ENCODE measurements at places on chromosomes 1 and 21.

DNA sequence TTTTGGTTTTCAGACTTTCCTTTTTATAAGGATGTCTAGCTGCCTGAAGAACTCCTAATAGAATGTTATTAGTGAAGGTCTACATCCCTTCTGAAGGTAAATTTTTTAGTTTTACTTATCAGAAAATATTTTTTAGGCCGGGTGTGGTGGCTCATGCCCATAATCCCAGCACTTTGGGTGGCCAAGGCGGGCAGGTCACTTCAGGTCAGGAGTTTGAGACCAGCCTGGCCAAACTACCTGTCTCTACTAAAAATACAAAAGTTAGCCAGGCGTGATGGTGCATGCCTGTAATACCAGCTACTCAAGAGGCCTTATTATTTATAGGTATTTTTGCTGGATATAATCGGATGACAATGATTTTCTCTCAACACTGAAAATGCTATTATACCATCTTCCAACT is 181.9 kb upstream of the KCNK2 start:
- DNase-seq = no peak

DNA sequence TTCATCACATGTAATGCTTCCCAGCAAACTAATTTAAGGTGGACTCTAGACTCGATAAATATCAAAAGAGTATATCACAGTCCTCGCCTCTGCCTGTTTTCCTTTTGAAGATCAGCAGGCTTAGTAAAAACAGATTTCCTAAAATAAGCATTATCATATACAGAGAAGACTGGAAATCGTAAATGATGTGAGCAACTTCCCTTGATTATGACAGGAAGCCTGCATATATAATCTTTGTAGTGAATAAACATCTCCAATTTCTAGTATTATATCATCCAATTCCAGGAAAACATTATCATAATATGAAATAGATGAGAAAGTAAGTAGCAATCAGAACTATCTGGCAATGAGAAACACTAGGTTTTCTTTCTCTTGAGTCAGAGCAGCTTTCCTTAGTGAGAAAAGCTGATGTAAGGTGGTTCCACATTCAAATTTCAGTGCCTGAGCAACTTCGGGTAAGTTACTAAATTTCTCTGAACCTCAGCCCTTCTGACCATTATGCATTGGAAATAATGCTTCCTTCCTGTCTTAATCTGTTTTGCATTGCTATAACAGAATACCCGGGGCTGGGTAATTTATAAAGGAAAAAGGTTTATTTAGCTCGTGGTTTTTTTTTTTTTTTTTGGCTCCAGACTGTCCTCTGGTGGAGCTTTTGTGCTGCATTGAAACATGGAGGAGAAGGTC is 12.6 kb upstream of the POU2F1 start:
- DNase-seq = no peak

DNA sequence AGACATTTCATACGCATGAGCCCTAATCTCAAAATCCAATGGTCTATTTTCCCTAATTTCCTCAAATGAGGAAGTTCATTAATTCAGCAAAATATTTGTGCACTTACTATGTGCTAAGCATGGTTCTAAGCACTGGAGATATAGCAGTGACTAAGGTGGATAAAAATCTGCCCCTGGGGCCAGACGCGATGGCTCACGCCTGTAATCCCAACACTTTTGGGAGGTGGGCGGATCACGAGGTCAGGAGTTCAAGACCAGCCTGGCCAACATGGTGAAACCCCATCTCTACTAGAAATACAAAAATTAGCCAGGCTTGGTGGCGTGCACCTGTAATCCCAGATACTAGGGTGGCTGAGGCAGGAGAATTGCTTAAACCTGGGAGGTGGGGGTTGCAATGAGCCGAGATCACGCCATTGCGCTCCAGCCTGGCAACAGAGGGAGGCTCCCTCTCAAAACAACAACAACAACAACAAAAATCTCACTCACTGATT is 4.3 kb upstream of the MIIP start:
- no peak for DNase-seq

DNA sequence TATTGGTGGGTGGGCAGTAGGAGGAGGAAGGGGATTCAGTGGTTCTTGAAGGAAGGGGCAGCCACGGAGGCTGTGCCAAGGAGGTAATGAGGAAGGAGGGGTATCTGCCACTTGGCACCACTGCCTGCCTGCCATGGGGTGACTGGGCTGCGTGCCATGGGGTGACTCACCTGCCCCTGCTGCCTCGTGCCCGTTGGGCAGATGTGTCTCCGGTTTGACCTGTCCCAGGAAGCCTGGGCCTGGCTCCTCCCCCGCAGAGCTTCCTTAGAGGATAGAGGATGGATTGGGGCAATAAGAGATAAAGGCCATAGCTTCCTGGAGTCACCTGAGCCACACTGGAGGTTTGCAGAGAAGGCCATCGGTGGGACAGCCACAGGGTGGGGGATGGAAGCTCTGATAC is 1.7 kb downstream of the PADI3 start:
- DNase-seq = no peak

GRCh38 chr1:171256940-171257606 is 8.8 kb downstream of the FMO1 start:
- no peak for DNase-seq

DNA sequence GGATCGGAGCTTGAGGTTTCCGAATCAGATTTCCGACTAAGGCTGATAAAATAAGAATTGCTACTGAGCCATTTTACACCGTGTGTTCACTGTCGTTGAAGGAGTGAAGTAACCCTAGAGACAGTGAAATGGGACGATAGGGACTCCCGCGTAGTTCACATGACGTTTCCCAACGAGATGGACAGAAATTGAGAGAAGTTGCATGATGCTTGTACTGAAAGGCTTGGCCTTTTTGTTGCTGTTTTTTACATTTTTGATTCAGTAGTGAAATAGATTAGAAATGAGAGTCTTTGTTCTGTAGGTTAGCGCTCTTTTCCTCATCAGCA is 1.2 kb downstream of the KHDRBS1 start:
- no peak for DNase-seq

DNA sequence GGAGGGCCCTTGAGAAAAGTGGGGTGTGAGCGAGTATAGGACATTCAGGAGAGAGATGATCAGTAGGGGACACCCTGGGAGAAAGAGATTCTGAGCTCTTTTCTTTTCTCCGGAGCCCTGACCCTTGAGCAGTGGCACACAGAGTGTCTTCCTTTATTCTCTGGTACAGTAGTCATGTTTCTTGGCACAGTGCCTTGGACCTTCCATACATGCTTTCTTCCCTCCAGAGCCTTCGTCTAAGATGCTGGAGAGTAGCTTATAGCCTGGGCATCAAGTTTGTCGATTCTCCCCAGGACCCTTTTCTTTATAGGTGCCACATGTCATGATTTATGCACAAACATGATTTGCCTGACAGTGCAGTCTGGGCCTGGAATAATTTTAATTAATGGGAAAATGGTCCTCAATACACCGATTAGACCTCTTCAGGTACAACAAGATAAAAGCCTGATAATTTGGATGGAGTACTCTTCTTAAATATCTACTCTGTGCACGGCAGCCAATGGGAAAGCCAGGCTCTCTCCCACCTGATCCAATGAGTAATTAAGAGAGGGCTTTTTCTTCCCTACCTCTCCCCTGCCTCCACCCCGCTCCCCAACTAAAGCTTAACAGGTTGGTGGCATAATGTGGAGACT is at the start of gene TBX19:
Gene TBX19, plus strand, starts transcription at position 582 of the 632 bp plus-strand sequence. CDS start 214 bp downstream, outside the sequence.
- DNase-seq = no peak

GRCh38 chr1:64172458-64172983 is 30.9 kb upstream of the UBE2U start:
- DNase-seq = no peak

DNA sequence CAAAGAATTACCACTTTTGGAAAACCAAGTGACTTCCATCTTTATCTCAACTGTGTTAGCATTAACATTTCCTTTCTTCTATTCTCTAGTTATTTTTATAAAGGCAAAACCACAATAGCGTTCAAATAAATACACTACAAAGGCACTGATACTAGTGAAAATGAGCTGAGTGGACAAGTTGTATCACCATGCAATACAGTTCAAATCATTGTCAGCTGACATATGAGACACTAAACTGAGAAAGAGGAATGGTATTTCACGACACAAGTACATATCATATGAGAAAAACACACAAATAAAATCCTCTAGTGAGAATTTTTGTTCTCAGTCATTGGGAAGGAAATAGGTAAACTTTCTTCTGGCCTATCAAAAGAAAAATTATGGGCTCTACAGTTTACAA is 26.2 kb downstream of the ENAH start:
- DNase-seq = no peak

- no peak for DNase-seq
Observed at GRCh38 chr1:228363686-228364067, 43.0 kb downstream of the TRIM11 start.

DNA sequence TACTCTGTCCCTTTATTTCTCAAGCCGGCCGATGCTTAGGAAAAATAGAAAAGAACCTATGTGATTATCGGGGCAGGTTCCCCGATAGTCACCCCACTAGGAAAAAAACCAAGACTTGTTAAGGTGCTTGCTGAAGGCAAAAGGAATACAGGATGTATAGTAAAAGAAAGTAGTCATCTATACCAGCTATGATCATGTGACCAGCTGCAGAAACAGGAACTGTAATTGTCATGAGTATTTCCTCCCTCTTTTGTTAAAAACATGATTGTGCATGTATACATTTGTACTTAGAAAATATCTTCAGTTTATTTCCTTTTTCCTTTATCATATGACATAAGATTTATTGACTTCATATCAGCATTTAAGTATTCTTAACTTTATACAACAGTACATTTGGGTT is 30.5 kb downstream of the PIGK start:
- no peak for DNase-seq

- peak; percentile 60 for DNase-seq
Observed at GRCh38 chr1:181743878-181744312, 260.6 kb downstream of the CACNA1E start.

DNA sequence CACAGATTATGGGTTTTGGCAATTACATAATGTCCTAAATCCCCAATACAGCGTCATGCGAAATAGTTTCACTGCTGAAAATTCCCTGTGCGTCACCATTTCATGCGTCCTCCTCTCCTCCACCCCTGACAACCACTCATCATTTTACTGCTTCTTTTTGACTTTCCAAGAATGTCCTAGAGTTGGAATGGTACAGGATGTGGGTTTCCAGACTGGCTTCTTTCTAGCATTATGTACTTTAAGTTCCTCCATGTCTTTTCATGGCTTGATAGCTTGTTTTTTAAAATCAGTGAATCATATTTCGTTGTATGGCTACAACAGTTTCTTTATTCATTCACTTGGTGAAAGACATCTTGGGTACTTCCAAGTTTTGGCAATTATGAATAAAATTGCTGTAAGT is 7.4 kb downstream of the NBPF3 start:
- DNase-seq = no peak

DNA sequence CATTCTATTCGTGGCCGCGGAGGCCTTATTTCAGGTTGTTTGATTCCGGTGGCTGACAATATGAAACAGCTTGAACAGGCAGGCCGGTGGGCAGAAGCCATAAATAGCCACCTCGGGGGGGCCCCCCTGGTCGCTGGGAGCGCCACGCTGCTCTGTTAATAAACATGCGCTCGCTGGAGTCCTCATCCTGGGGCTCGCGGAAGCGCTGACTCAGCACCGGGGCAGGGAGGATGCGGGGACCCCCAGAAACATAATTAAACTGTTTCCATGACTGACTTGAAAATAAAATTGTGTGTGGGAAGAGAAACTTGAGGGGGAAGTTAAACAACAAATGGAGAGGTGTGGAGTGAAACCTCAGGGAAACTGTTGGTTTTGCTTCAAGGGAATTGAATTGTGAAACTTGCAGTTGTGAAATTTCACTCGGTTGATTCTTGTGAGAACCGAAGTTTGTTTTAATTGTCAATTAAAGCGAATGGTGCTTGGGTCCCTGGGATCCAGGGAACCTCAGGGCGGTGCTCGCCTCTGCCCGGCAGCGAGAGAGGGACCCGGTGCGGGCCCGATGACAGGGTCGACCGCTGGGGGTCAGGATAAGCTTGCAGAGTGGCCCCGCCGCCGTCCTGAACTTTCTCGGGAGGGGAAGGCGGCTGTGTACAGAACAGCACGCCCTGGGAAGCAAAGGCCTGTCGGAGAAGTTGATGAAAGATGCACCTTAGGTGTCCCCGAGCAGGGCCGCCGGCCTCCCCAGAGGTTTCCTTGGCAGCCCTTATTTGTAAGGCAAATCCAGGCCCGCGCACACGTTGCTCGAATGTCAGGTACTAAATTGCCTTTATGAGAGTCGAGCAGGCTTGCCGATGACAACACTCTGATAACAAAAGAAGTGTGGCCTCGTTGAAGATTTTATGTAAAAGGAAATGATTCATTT is 176.9 kb upstream of the LMO4 start:
- peak; percentile 64 for DNase-seq

- no peak for DNase-seq
Observed at GRCh38 chr1:218891577-218891976, 282.1 kb upstream of the LYPLAL1 start.

GRCh38 chr1:55275151-55275748 is 60.1 kb upstream of the USP24 start:
- peak; percentile 75 for DNase-seq

GRCh38 chr1:7767176-7767575 is 3.9 kb upstream of the VAMP3 start:
- no peak for DNase-seq

DNA sequence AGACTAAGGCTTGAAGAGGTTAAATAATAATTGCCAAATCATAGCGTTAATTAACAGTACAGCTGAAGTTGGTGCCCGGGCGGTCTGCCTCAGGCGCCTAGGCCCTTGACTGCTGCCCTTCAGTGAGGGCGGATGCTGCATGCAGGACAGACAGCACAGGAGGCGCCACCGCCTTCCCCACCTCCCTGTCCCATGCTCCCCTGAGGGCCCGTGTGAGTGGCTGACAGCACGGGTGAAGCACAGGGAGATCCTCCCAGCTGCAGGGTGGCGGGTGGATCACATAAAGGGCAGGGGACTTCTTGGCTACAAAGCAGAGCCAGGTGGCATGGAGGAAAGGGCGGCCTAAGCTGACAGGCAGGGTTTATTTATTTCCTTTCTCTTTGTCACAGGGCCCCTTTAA is 49.1 kb downstream of the DDX20 start:
- no peak for DNase-seq

GRCh38 chr1:76084029-76084627 is 9.6 kb downstream of the ST6GALNAC3 start:
- no peak for DNase-seq

Measured in Ammon's horn (tissue), 1 donor.